ENCODE measurements at places on chromosomes 7 and 10. TPM values are rescaled to one million over a fixed set of nuclear protein-coding genes. Genes with fewer than 3 reads are reported as not detected.

DNA sequence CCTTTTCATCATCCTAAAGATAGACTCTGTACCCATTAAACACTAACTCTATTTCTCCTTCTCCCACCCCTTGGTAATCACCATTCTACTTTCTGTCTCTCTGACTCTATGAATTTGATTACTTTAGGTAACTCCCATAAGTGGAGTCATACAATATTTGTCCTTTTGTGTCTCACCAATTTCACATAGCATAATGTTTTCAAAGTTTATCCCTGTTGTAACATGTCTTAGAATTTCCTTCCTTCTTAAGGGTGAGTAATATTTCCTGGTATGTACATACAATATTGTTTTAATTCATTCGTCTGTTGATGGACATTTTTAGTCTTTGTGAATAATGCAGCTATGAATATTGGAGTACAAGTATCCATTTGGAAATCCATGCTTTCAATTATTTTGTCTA lies 50.9 kb upstream of the CDCA7L start:
- DNase-seq, result no peak
- H3K36me3 ChIP-seq, result no peaks in the 10 kb centered on the region
- H3K27ac ChIP-seq, result no peak overlapping the region

- H3K4me3 ChIP-seq, result peak overlapping the region; percentile 64
- H3K36me3 ChIP-seq, result no peaks in the 10 kb centered on the region
- H3K27ac ChIP-seq, result peak overlapping the region; percentile 88
- no peaks in the 10 kb centered on the region for H3K27me3 ChIP-seq
Observed at GRCh38 chr10:119724593-119725516, 995 bp upstream of the INPP5F start.

DNA sequence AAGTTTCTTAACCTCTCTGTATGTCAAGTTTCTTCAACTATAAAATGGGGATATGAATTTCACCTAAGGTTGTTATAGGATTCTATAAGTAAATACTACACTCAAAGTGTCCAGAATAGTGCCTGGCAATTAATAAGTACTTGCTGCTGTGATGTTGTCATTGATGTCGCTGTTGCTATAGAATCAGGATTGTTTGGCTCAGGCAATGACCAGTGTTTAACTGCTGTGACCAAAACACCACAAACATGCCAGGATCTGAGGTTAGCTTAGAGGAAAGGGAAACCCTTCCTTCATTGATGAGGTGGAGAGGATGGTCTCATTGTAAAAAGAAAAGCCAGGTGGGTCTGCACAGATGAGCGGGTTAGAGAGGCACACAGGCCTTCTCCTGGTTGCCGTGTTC lies 223.1 kb upstream of the INHBA start:
- no peak overlapping the region for H3K27ac ChIP-seq
- H3K36me3 ChIP-seq, result no peaks in the 10 kb centered on the region
- no peak overlapping the region for H3K4me3 ChIP-seq
- no peaks in the 10 kb centered on the region for H3K4me1 ChIP-seq

- H3K27me3 ChIP-seq, result no peaks in the 10 kb centered on the region
- no peaks in the 10 kb centered on the region for H3K36me3 ChIP-seq
Observed at GRCh38 chr7:105752671-105753275, 123.6 kb downstream of the ATXN7L1 start.

DNA sequence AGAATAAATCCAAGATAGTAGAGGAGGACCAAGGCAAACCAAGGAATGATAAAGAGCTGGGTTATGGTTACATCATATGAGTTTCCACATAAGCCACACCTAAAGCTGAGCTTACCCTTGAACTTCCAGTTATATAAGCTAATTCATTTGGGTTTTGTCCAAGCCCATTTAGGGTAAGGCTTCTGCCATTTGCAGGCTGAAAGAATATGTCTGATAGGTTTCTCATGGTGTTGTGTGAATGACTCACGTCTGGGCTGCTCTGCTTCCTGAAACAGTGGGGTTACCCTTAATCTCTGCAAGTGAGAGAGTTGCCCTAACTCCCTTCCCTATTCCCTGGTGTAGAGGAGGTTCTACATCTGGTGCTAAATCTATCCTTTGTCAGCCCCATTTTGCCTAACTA lies 60.8 kb downstream of the PTTG1IP2 start:
- H3K4me3 ChIP-seq, result no peak overlapping the region
- no peak overlapping the region for H3K27ac ChIP-seq
- no peak for DNase-seq
- no peaks in the 10 kb centered on the region for H3K4me1 ChIP-seq
- no peaks in the 10 kb centered on the region for H3K27me3 ChIP-seq

GRCh38 chr10:43623351-43623750 lies 17.1 kb downstream of the ZNF485 start:
- H3K27me3 ChIP-seq, result no peaks in the 10 kb centered on the region
- H3K27ac ChIP-seq, result no peak overlapping the region
- no peaks in the 10 kb centered on the region for H3K4me1 ChIP-seq
- no peaks in the 10 kb centered on the region for H3K36me3 ChIP-seq

GRCh38 chr7:138665249-138665648 lies 35.9 kb downstream of the SVOPL start:
- no peaks in the 10 kb centered on the region for H3K27me3 ChIP-seq
- H3K4me1 ChIP-seq, result no peaks in the 10 kb centered on the region

GRCh38 chr7:142085428-142085827 lies 26.1 kb upstream of the MGAM2 start:
- H3K4me1 ChIP-seq, result no peaks in the 10 kb centered on the region
- DNase-seq, result no peak
- H3K36me3 ChIP-seq, result no peaks in the 10 kb centered on the region

DNA sequence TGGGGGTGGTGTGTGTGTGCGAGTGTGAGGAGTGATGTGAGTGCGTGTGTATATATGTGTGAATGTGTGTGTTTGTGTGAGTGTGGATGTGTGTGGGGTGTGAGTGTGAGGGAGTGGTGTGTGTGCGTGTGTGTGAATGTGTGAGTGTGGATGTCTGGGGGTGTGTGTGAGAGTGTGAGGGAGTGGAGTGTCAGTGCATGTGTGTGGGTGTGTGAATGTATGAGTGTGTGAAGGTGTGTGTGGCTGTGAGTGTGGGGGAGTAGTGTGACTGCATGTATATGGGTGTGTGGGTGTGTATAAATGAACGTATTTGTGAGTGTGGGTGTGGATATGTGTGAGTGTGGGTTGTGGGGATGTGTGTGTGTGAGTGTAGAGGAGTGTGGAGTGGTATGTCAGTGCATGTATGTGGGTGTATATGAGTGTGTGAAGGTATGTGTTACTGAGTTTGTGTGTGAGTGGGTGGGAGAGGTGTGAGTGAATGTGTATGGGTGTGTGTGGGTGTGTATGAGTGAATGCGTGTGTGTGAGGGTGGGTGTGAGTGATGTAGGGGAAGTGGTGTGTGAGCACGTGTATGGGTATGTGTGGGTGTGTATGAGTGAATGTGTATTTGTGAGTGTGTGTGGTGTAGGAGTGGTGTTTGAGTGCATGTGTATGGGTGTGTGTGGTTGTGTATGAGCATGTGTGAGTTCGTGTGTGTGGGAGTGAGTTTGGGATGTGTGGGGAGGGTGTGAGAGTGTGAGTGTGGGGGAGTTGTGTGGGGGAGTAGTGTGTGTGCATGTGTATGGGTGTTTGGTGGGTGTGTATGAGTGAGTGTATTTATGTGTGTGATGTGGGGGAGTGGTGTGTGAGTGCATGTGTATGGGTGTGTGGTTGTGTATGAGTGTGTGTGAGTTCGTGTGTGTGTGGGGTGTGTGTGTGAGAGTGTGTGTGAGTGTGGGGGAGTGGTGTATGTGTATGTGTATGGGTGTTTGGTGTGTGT lies 28.5 kb upstream of the NUB1 start:
- no peak overlapping the region for H3K4me3 ChIP-seq
- DNase-seq, result no peak
- no peaks in the 10 kb centered on the region for H3K27me3 ChIP-seq
- H3K4me1 ChIP-seq, result no peaks in the 10 kb centered on the region
- H3K36me3 ChIP-seq, result no peaks in the 10 kb centered on the region

- no peaks in the 10 kb centered on the region for H3K4me1 ChIP-seq
- no peak overlapping the region for H3K27ac ChIP-seq
- no peaks in the 10 kb centered on the region for H3K27me3 ChIP-seq
- DNase-seq, result no peak
Observed at GRCh38 chr10:74337330-74338016, 186.5 kb downstream of the ADK start.

- H3K4me3 ChIP-seq, result no peak overlapping the region
- no peak for DNase-seq
- no peaks in the 10 kb centered on the region for H3K36me3 ChIP-seq
- H3K27me3 ChIP-seq, result no peaks in the 10 kb centered on the region
- no peaks in the 10 kb centered on the region for H3K4me1 ChIP-seq
Observed at GRCh38 chr10:132877473-132877872, 64.9 kb downstream of the CFAP46 start.

DNA sequence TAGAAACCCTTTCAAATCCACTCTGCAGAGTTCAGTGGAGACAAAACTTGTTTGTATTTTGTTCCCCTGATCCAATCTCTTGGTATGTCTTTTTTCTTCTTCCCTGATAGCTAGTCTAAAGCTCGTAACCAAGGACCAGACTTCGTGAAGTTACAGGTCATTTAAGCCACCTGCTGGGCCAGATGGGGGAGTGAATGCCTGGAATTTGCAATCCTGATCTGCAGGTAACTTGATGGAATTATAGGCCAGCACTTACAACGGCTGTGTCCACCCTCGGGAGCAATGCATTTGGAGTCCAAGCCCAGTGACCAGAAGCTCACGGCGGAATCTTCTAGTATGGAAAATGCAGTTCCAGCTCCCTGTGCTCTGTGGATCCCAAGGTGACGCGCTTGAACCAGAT lies 566.9 kb downstream of the TCERG1L start:
- H3K4me3 ChIP-seq, result no peak overlapping the region
- H3K27ac ChIP-seq, result no peak overlapping the region
- H3K36me3 ChIP-seq, result no peaks in the 10 kb centered on the region
- no peak for DNase-seq
- no peaks in the 10 kb centered on the region for H3K27me3 ChIP-seq

GRCh38 chr7:127765150-127765549 lies 113.2 kb downstream of the SND1 start:
- H3K36me3 ChIP-seq, result no peaks in the 10 kb centered on the region
- no peak overlapping the region for H3K27ac ChIP-seq
- H3K4me3 ChIP-seq, result no peak overlapping the region
- no peaks in the 10 kb centered on the region for H3K27me3 ChIP-seq
- no peak for DNase-seq

- H3K4me3 ChIP-seq, result no peak overlapping the region
- H3K27ac ChIP-seq, result no peak overlapping the region
- no peak for DNase-seq
- no peaks in the 10 kb centered on the region for H3K27me3 ChIP-seq
- H3K36me3 ChIP-seq, result no peaks in the 10 kb centered on the region
Observed at GRCh38 chr10:3635211-3635671, 149.8 kb downstream of the KLF6 start.

- DNase-seq, result no peak
- no peaks in the 10 kb centered on the region for H3K36me3 ChIP-seq
- no peaks in the 10 kb centered on the region for H3K27me3 ChIP-seq
- no peak overlapping the region for H3K4me3 ChIP-seq
- no peaks in the 10 kb centered on the region for H3K4me1 ChIP-seq
- H3K27ac ChIP-seq, result no peak overlapping the region
Observed at GRCh38 chr7:110929480-110930249, 161.3 kb upstream of the LRRN3 start.

- H3K4me3 ChIP-seq, result no peak overlapping the region
- DNase-seq, result no peak
Observed at GRCh38 chr10:120961795-120962755, 110.9 kb downstream of the WDR11 start.

DNA sequence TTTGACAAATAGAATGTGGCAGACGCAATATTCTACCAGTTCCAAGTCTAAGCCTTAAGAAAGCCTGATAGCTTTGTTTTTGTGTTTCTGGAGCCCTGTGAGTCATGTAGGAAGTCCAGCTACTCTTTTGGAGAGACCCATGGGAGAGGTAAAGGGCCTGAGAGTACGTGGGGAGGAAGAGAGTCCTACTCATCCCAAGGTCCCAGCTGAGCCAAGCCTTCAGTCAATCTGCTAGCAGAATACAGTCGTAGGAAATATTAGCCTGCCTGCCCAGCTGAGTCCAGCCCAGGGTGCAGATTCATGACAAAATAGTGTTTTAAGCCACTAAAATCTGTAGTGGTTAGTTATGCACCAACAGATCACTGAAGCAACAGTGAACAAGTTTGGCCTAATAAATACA lies 9.0 kb upstream of the GNA12 start:
- H3K4me3 ChIP-seq, result no peak overlapping the region
- H3K4me1 ChIP-seq, result no peaks in the 10 kb centered on the region
- H3K27me3 ChIP-seq, result no peaks in the 10 kb centered on the region
- no peaks in the 10 kb centered on the region for H3K36me3 ChIP-seq
- no peak for DNase-seq

- no peak for DNase-seq
- no peaks in the 10 kb centered on the region for H3K27me3 ChIP-seq
- no peaks in the 10 kb centered on the region for H3K36me3 ChIP-seq
- H3K4me3 ChIP-seq, result no peak overlapping the region
Observed at GRCh38 chr7:126185959-126186580, 1066.7 kb downstream of the GRM8 start.

GRCh38 chr10:45513551-45513950 lies 139.5 kb downstream of the ALOX5 start:
- DNase-seq, result no peak
- H3K27ac ChIP-seq, result no peak overlapping the region
- no peak overlapping the region for H3K4me3 ChIP-seq

- H3K4me3 ChIP-seq, result no peak overlapping the region
- peak overlapping the region; percentile 44 for H3K27ac ChIP-seq
- H3K27me3 ChIP-seq, result no peaks in the 10 kb centered on the region
Observed at GRCh38 chr10:6071181-6072175, 9.3 kb upstream of the IL2RA start.

DNA sequence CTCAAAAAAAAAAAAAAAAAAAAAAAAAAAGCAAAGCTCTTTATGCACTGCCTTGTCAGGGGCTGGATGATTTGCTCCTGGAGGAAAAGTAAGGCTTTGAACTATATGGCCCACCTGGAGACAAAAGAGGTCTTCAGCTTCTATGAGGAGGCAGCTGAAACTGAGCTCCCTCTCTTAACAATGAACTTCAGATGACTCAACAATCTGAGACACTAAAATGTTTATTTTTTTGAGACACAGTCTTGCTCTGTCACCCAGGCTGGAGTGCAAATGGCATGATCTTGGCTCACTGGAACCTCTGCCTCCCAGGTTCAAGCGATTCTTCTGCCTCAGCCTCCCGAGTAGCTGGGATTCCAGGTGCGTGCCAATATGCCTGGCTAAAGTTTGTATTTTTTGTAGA lies 36.7 kb downstream of the RAB19 start:
- no peak overlapping the region for H3K4me3 ChIP-seq
- H3K4me1 ChIP-seq, result no peaks in the 10 kb centered on the region
- no peaks in the 10 kb centered on the region for H3K27me3 ChIP-seq
- no peak overlapping the region for H3K27ac ChIP-seq
- no peak for DNase-seq
- H3K36me3 ChIP-seq, result no peaks in the 10 kb centered on the region

- no peak for DNase-seq
- no peak overlapping the region for H3K27ac ChIP-seq
- no peaks in the 10 kb centered on the region for H3K4me1 ChIP-seq
Observed at GRCh38 chr7:26709210-26709990, 155.0 kb downstream of the SKAP2 start.

- H3K36me3 ChIP-seq, result no peaks in the 10 kb centered on the region
- H3K4me3 ChIP-seq, result no peak overlapping the region
Observed at GRCh38 chr7:155802906-155803417, 9.3 kb downstream of the SHH start.

SPAM1 gene
- total RNA-seq, result not detected

GDF2 gene
- not detected for total RNA-seq

ANKRD7 gene
- not detected for total RNA-seq

ETV1 gene
- total RNA-seq, result 1.6 TPM

DYDC2 gene
- total RNA-seq, result 1.5 TPM

NUTM2A gene
- total RNA-seq, result 1.6 TPM

SLC26A4 gene
- 0.32 TPM for total RNA-seq

KEL gene
- total RNA-seq, result not detected

BRAT1 gene
- total RNA-seq, result 19.3 TPM

PRLHR gene
- total RNA-seq, result not detected

AGAP4 gene
- total RNA-seq, result 12.4 TPM
